ENCODE measurements at places on chromosomes 1 and 21.

DNA sequence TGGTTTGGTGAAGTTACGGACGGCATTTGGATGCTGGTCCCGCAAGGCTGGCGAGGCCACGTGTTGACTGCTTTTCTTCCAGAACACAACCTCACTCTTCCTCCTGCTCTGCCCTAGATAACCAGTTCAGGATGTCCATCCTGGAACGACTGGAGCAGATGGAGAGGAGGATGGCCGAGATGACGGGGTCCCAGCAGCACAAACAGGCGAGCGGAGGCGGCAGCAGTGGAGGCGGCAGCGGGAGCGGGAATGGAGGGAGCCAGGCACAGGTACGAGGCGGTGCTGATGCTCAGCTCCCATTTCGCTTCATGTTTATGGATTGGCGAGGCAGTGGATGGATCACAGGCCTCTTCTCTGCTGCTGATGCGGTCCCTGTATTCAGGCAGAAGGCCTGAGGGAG, 38.8 kb upstream of the VAMP3 start:
- no peak for DNase-seq

- DNase-seq, result peak; percentile 38
Measured at GRCh38 chr1:30879126-30879786, 29.3 kb downstream of the SDC3 start.

- no peak for DNase-seq
Measured at GRCh38 chr1:55690366-55690765, 475.2 kb upstream of the USP24 start.

DNA sequence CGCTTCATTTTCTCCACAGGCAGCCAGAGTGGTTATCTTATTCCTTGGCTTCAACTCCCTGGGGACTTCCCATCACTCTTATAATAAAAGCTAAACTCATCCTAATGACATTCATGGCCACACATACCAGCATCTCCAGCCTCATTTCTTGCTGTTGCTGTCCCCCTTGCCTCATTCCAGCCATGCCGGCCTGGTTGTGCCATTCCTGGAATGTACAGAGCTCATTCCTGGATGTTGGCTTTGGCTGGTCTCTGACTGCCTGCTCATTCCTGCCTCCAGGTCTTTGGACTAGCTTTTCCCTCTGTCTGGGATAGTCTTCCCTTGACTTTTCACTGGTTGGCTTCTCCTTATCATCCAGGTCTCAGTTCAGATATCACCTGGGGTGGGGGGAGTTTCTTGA, 2.4 kb upstream of the PEF1 start:
- DNase-seq, result no peak

DNA sequence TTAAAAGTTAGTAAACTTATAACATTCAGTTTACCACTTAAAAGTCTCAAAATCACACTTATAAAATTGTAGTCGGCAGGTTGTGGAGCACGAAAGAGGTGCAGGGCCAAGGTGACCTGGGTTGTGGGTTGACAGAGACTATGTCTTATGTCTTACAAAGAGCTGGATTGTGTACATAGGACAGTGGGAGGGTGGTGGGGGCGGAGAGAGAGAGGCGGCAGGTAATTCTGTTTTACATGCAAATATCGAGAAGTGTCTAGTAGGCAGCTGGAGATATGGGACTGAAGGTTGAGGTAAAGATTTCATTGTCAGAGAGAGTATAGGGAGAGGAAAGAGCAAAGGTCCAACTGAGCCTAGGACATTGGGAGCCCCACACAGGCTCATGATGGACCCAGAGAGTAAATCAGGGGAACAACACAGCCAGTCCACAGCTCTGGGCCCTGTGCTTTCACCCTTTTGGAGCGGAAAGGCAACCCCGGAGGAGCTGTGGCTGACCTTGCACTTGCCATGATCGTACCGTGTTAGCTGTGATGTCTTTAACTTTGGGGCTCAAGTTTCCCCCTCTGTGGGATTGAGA, 28.1 kb upstream of the ZBTB18 start:
- no peak for DNase-seq

DNA sequence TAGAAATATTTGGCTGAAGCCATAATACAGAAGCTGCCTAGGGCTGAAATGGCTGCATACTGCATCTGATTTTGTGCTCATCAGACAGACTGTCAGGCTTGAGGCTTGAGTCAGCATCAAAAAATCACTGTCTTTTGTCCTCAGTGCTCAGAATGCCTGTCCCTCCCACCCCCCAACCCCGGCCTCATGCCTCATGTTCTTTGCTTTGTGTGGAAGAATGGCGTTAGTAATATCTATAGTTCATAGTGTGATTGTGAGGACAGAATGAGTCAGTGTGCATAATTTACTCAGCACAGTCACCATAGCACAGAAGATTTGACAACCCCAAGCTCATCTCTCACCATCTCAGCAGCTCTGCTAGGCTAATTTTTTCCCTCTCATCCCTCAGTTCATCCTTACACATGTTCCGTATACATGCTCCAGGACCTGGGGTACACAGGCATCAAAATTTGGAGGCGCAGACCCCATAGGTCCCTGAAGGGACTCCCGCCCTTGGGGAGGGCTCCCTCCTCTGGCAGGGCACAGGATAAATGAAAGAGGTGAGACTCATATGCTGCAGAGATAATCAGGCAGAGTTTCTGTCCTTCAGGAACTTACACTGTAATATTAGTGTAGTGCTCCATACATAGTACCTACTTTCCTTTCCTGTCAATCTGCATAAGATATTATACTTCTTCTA, 159.1 kb upstream of the C8B start:
- no peak for DNase-seq

DNA sequence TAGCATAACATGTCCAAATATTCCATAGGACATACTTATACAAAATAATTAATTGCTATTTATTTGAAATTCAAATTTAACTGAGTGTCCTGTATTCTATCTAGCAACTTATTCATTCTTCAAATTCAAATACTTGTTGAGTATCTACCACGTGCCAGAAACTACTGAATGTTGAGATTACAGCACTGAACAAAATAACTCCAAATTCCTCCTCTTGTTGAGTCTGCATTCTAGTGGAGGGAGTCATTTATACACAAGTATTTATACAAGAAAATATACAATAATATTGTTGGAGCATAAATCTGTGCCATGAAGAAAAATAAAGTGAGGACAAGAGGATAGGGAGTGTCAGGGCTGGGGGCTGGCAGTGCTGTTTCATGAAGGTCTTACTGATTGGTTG, 43.7 kb upstream of the CDC42BPA start:
- DNase-seq, result no peak

- no peak for DNase-seq
Measured at GRCh38 chr1:2431103-2431502, 18.7 kb upstream of the PEX10 start.

DNA sequence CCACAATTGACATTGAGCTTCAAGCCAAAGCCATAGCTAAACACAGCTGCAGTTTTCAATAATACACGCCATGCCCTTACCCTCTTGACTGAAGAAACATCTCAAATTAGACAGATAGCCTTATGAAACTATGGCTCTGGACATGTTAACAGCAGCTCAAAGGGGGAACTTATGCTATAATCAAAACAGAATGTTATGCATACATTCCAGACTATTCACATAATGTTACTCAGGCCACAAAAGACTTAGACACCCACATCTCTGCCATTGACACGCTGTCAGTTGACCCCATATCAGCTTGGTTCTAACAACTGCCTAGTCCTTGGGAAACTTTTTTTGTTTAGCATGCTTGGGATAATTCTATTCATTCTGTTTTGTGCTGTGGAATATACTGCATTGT, 2.3 kb upstream of the NENF start:
- no peak for DNase-seq

DNA sequence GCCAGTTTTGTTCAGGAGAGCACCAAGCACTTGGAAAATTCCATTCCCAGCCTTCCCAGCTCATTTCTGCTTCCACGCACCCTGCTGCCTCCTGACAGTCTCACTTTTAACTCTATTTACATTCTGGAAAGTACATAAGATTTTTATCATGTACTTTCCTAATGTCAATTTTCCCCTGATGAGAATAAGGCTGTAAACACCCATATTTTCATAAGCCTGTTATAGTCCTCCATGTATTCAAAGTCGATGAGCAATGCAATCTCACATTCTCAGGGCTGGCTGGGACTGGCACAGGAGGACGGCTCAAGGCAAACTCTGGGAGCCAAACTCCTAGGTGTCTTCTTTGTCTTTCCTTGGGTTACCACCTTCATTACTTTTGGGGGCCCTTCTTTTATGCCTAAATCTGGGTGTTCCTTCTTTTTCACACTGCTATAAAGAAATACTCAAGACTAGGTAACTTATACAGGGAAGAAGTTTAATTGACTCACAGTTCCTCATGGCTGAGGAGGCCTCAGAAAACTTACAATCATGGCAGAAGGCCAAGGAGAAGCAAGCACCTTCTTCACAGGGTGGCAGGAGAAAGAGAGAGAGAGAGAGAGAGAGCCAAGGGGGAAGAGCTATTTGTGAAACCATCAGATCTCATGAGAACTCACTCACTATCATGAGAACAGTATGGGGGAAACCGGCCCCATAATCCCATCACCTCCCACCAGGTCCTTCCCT, 94.6 kb downstream of the IGSF21 start:
- DNase-seq, result no peak

- no peak for DNase-seq
Measured at GRCh38 chr1:169894424-169895145, 889 bp upstream of the SCYL3 start.

DNA sequence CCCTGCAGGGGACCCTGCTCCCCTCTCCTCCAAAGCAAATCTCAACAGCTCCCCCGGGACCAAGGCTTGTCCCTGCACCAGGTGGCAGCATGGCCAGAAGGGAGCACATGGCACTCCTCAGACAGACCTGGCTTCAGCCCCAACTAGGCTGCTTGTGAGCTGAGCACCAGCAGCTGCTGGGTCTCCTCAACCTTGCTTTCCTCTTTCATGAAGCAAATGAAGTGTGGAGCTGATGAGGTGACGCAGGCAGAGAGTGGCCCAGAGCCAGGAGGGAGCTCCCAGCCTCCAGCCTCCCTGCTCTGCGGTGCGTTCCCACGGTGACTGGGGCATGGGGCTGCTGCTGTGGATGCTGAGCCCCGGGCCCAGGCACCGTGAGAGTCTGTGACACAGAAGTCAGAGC, 34.0 kb downstream of the MEGF6 start:
- DNase-seq, result peak; percentile 68

- DNase-seq, result peak; percentile 63
Measured at GRCh38 chr1:150009604-150010392, 728 bp downstream of the OTUD7B start.

All from NCI-H345 (cell line).